Stimulated activated CD8-positive, alpha-beta memory T cell treated with anti-CD3 and anti-CD28 coated beads, Interleukin-2, amount 100 ng/mL, for 1 hour (primary cell): ENCODE measurements at places on chromosomes 7 and 10.
A peak's percentile ranks its signal among the peaks of the same experiment; 100 is the strongest.

- DNase-seq = no peak
Observed at GRCh38 chr7:129675521-129675920, 64.0 kb downstream of the NRF1 start.

DNA sequence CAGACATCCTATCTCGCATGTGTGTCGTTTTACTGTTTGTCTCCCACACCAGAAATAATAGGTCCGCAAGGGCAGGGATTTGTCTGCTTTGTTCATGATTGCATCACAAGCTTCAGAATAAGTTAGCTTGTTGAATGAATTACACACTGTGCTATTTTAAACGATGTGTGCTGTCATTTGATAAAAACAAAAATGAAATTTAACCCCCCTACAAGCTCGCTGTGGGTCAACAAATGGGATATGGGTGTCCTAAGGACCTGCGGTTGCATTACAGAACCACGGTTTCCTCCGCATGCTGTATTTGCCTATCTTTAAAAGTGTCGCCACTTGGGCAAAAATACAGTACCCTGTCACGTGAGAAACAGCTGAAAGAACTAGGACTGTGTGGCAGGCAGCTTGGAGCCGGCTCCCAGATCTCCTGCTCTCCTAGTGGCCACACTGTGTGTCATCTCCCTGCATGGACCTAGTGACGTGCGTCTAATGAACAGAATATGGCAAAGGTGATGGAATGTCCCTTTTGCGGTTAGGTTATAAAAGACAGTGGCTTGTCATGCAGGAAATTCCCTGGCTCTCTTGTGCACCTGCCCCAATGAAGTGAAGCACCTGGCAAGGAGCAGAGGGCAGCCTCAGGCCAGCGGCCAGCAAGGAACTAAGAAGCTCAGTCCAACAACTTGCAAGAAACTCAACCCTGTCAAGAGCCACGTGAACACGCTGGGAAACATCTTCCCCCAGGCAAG, 32.9 kb upstream of the CRYGN start:
- no peak for DNase-seq

DNA sequence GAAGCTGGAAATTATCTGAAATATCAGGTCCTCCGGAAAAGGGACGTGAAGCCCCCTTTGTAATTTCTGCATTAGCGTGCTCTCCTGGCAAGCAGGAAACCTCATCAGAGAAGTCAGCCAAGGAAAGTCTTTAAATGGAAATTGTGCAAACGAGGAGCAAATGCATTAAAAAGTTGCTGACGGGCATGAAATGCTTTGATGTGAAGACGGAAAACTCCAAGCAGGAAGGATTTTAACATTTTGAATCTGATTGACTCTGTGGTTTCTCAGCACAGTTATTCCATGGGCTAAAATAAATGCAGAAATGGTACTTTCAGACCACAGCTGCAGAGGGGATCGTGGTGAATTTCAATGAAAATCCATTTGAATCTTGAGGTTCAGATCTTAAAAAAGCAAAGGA, 167.8 kb downstream of the AHR start:
- DNase-seq = no peak

GRCh38 chr7:51080216-51080615, 236.4 kb downstream of the COBL start:
- DNase-seq = no peak

GRCh38 chr7:90706072-90706716, 110.1 kb downstream of the CDK14 start:
- no peak for DNase-seq

- DNase-seq = no peak
Observed at GRCh38 chr10:44039599-44039998, 345.3 kb downstream of the CXCL12 start.

DNA sequence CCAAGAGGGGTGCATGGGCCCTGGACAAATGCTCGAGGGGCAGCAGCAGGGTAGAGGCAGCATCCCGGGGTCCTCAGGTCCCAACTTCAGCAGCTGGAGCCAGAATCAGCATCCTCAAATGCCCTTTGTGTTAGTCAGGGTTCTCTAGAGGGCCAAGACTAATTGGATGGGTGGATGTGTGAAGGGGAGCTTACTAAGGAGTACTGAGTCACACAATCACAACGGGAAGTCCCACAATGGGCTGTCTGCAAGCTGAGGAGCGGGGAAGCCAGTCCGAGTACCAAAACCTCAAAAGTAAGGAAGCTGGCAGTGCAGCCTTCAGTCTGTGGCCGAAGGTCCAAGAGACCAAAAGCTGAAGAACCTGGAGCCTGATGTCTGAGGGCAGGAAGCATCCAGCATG, 162.9 kb upstream of the TCERG1L start:
- DNase-seq = no peak

- no peak for DNase-seq
Observed at GRCh38 chr10:130621231-130621775, 485.1 kb downstream of the GLRX3 start.

DNA sequence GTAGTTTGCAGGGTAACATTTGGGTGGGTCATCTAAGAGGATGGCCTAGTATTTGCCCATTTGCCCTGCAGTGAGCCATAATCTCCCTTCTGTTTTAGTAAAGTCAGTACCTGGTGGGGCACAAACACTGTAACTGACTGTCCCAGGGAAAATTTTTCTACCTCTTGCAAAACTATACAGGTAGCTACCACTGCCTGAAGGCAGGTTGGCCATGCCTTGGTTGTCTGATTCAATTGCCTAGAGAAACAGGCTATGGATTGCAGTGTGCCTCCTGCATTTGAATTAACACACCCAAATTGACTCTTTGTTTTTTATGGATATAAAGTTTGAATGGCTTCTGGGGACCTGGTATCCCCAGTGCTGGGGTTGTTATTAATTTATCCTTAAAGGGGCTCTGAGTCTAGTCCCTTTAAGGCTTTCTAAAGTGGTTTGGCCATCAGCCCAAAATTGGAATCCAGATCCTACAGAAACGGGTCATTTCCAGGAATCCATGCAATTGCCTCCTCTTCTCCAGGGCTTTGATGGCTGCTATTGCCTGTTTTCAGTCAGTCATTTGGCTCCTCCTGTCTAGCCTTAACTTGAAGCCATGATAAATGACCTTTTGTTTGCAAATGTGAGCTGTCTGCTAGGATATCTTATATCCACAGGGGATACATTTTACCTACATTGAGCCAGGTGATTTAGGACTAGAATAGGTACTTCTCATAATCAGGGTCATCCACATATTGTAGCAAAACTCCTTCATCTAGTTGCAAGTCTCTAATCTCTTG, 89.1 kb downstream of the STRA8 start:
- no peak for DNase-seq

DNA sequence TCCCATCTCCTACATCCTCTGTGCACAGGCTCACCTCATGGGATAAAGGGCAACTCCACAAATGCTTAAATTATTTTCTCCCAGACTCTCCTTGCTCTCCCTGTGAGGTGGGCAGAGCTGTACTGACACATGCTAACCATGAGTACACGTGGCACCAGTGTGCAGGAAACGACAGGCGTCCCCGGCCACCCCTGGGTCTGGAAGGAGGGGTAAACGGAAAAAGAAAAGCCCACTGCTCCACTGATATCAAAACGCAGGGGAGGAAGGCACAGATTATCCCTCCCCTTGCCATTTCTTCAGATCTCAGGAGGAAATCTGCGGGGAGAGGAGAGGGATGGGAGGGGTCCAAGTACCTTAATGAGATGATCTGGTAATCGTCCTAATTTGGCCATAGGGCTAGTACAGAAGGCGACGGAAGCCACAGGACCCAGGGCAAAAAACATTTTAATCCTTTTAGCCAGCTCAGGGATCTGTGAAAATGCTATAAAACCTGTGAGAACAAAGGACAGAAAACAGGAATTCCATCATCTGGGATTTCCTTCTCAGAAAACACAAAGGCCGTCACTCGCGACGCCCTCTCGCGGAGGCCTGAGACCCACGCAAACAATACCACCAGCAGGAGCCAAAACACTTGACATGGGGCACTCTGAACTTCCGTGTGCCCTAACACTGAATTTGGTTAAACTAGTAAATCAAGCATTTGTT, 17.8 kb upstream of the CH25H start:
- DNase-seq = no peak

DNA sequence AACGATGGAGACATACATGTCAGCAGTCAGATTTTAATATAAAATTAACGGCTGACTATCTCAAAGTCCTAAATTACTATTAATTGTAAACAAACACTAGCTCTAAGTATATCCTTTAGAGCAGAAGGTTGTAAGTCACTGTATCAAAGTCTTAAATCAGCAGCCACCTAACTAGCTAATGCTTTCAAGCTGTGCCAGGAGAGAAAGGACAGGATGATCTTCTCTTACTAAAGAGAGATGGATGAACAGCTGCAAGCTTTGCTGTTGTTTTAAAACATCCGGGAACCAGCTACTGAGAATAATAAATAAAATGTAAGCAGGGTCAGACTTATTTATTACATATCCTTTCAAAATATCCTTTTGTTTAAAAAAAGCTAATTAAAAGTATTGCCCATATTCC, 24.0 kb upstream of the ABLIM1 start:
- DNase-seq = no peak

- no peak for DNase-seq
Observed at GRCh38 chr10:62856021-62856420, 39.9 kb upstream of the EGR2 start.

GRCh38 chr7:128744366-128744905, 5.3 kb downstream of the CALU start:
- no peak for DNase-seq

- DNase-seq = no peak
Observed at GRCh38 chr7:4722960-4723630, 41.0 kb downstream of the FOXK1 start.

DNA sequence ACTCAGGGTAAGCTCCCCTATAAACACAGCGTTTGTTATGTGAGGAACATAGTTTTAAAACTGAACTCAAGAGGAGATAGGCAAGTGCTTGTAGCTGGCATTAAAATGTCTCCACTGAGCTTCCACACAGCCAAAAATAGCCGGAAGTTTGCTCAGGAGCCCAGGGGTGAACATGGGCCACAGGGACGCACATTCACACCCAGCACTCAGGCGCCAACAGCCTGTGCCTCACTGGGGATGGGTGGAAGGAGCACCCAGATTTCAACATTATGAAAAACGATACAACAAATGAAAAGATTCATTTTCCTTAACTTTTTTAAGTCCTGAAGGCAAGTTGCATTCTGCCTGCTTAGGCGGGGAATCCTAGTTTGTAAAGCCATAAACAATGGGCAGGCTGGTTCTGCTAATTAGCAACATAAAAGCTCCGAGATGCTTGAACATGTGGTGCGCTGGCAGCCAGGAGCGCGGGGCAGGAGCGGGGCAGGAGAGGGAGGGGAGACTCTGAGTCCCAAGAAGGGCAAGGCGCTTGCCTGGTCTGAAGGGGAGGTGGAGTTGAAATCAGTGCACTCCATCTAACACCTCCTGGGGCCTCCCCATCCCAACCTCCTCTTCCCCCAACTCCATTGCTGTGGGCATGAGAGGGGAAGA, 235.9 kb downstream of the COBL start:
- DNase-seq = no peak

GRCh38 chr10:99660662-99661376, 1.5 kb downstream of the ENTPD7 start:
- DNase-seq = no peak

DNA sequence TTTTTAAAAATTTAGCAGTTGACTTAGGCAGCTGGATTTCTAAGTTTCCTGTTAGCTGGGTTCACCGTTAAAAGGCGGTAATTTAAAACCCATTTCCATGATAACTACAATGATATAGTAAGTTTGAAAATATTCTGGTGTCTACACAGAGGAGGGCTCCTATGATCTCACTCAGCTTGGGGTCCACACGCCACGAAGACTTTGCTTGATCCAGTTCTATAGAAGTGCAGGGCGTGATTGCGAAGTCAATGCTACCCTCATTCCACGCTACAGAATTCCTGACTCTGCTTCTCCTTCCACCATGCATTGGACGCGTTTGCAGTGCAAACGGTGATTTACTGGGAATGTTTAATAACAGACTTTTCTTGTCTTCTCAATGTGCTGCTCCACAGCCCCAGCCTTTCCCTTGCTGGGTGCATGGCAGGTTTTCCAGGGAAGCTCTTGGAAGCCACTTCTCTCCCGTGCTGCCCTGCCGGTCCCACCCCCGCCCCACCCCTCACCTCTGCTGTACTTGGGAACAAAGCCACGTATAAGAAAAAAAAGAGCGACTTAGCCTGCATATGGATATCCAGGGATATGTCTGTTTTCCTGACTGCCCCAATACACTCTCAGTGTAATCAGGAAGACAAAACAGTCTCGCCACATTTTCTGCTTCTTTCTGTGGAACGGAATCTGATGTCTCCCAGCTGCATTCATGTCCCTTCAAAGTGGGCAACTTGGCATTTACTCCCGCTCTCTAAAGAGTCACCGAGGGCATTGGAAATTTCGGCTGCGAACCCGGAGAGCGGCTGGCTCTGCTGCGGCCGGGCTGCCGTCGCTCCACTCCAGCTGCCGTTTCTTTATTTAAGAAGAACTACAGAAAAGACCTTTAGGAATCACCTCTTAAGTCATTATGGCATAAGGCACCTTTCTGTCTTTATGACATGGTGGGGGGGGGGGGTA, 434.4 kb upstream of the MGMT start:
- no peak for DNase-seq

DNA sequence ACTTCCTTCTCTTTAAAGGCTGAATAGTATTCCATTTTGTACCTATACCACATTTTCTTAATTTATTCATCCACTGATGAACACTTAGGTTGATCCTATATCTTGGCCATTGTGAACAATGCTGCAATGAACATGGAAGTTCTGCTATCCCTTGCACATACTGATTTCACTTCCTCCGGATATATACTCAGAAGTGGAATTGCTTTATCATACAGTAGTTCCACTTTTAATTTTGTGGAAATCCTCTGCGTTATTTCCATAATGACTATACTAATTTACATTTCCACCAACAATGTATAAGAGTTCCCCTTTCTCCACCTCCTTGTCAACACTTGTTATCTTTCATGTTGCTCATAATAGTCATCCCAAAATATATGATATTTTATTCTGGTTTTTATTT, 312.6 kb downstream of the PLXDC2 start:
- no peak for DNase-seq

GRCh38 chr10:103493362-103493915, at the start of gene NEURL1:
TSS of gene NEURL1 (plus strand) at chr10:103493705. CDS start at chr10:103494388, 683 bp downstream.
- no peak for DNase-seq

GRCh38 chr10:119658274-119658673, 7.1 kb downstream of the BAG3 start:
- DNase-seq = no peak

- DNase-seq = no peak
Observed at GRCh38 chr7:46720761-46721160, 799.7 kb upstream of the IGFBP3 start.

- peak; percentile 63 for DNase-seq
Observed at GRCh38 chr10:132248455-132249225, 59.1 kb downstream of the STK32C start.
